ENCODE measurements at places on chromosomes 1 and 21.

GRCh38 chr1:73821520-73821919 lies 376.5 kb downstream of the LRRIQ3 start:
- no peak for DNase-seq

DNA sequence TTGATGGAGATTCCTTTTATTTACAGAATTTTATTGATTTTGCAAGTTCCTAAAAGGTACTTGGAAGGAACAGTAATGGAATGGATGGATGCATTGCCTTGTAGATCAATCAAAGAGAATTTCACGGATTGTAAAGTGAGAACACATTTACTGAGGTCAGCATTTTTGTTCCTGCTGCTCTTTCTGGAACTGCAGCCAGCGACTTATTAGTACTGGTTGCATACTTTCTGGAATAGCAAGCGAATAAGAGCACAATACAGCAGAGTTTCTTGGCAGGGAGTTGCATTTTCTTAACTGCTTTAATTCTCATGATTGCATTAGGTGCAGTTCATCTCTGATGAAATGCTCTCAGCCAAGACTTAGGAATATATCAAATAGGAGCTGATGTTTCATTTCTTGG lies 106.1 kb upstream of the CHODL start:
- no peak for DNase-seq

- DNase-seq, result no peak
Measured at GRCh38 chr21:39869141-39869818, 2.0 kb downstream of the PCP4 start.

DNA sequence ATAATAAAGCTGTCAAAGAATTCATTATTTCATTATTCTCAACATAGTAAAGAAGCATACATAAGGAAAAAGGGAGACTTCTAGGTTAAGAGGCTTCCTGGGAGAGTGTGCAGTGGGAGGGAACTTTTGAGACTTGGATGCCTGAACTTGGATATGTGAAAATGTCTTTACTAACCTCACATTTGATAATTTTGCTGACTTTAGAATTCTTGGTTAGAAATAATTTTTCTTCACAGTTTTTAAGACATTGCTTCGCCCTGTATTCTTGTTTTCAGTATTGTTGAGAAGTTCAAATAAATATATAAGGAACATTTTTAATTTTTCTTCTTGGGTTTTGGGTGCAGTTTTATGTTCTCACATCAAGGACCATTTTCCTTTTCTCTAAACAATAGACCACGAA lies 40.0 kb downstream of the GPSM2 start:
- no peak for DNase-seq

- no peak for DNase-seq
Measured at GRCh38 chr1:67159233-67159632, 7.0 kb upstream of the IL23R start.

- no peak for DNase-seq
Measured at GRCh38 chr1:3789421-3790300, 6.6 kb downstream of the LRRC47 start.

DNA sequence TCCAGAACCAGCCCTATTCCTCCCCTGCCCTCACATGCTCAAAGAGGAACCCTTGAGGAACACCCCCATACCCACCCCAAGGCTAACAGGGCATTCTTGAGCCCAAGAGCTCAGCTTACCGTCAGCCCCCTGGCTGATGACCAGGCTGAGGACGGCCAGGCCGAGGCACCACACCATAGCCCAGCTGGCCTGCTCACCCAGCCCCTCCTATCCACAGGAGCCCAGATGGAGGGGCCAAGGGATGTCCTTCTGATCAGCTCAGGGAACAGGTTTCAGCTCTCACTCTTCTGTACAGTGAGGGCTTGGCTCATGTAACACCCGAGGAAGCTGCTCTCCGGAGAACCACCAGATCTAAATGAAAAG lies 2.2 kb downstream of the IGSF9 start:
- peak; percentile 36 for DNase-seq

DNA sequence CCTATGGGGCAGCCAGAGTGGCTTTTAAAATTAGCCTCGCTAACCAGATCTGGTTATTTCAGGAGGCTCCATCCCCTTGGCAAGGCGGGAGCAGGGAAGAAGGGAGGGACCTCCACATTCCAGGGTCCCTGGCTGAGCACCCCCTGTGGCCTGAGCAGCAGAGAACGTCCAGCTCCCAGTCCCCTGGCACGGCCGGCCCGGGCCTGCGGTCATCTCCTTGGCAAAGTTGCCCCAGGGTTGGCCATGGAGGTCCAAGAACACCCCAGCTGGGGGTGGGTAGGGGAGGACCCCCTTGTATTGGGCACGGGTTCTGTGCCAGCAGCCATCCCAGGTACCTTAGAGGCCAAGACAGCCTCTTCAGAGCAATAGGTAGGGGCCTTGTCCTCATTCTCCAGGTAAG lies 75.9 kb downstream of the RAP1GAP start:
- DNase-seq, result no peak

Data from activated CD8-positive, alpha-beta memory T cell treated with anti-CD3 and anti-CD28 coated beads, Interleukin-2, amount 50 U/mL, for 48 hours (primary cell).